ENCODE measurements at places on chromosomes 3 and 15.
A peak's percentile ranks its signal among the peaks of the same experiment; 100 is the strongest.

GRCh38 chr15:70480196-70480856 lies 283.0 kb downstream of the UACA start:
- DNase-seq = peak; percentile 87

GRCh38 chr15:43508991-43509659 lies 8.3 kb upstream of the MAP1A start:
- no peak for DNase-seq

DNA sequence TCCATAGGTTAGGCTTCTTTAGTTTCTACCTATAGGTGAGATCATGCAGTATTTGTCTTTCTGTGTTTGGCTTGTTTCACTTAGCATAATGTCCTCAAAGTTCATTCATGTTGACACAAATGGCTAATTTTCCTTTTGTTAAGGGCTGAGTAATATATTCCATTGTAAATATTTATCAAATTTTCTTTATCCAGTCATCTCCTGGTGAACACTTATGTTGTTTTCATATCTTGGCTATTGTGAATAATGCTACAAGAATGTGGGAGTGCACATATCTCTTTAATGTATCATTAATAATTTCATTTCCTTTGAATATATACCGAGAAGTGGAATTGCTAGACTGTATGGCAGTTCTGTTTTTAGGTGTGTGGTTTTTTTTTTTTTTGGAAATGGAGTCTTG lies 250.9 kb upstream of the SEMA6D start:
- DNase-seq = no peak

GRCh38 chr15:65903296-65904073 lies 34.2 kb downstream of the RAB11A start:
- DNase-seq = no peak

GRCh38 chr15:99614749-99615288 lies 49.0 kb downstream of the MEF2A start:
- no peak for DNase-seq

DNA sequence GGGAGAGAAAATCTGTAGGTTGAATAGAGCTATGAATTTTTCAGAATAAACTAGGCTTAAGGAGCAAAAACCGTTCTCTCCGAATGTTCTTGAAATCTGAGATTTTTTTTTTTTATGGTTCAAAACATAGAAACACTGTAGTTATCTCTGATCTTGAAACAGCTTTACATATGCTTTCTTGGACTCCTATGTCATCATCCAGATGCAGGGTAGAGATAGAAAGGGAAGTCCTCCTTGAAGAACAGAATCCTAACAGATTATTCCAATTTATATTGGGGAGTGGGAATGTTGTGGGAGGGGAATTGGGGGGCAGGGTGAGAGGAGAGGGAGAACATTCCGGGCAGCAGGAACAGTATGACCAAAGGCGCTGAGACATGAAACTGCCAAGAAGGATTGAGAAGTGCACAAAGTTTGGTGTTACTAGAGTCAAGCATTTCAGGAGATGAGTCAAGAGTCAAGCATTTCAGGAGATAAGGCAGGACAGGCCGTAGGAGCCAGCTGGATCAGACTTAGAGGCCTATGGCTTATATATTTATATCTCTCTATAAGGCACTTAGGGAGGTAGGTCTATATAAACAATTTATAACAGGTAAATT lies 21.9 kb upstream of the ST3GAL6 start:
- no peak for DNase-seq

DNA sequence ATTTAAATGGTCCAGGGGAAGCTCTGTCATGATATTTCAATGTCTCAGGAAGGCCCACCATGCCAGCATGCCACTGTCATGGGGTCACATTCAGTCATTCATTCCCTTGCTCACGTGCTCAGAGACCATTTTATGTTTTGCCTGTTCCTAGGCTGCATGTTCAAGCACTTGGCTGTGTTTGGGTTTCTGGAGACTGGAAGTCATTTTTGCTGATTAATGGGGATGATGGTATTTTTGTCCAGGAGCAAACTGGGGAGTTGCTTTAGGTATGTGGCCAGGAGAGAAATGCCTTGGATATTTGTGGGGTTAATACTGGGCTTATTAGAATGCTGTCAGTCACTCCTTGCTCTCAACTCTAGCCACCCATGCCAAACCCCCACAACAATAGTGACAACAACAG lies 303.5 kb downstream of the PTPRG start:
- no peak for DNase-seq

DNA sequence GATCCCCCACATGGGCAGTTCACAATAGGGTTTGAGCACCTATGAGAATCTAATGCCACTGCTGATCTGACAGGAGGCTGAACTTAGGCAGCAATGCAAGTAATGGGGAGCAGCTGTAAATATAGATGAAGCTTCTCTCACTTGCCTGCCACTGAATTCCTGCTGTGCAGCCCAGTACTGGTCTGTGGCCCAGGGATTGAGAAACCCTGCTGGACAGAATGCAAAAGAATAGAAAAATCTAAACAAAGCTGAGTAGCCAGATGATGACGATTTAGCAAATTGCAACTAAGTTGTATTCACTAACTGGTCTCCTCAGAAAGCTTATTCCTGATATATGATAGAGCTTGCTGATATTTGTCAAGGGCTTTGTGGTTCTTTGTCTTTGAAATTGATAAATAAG lies 34.3 kb upstream of the APH1B start:
- DNase-seq = no peak

DNA sequence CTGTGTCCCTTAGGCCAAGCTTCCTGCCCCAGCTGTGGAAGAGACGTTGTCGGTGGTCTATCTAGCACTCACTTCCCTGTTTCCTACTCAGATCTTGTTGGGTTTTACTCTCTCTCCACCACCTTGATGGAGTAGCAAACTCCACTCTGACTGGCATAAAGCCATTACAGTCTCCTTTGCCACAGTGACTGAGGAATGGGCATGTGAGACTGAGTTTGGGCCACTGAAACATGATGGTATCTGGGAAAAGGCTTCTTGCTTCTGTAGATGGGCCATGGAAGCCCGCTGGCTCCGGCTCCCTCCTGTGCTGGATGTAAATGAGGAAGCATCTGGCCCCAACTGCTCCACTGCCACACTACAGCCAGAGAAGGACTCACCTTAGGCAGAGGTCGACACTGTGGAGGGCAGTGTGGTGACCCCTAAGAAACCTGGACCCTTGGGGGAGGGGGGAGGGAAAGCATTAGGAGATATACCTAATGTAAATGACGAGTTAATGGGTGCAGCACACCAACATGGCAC lies 9.4 kb upstream of the CAMK1 start:
- DNase-seq = no peak

DNA sequence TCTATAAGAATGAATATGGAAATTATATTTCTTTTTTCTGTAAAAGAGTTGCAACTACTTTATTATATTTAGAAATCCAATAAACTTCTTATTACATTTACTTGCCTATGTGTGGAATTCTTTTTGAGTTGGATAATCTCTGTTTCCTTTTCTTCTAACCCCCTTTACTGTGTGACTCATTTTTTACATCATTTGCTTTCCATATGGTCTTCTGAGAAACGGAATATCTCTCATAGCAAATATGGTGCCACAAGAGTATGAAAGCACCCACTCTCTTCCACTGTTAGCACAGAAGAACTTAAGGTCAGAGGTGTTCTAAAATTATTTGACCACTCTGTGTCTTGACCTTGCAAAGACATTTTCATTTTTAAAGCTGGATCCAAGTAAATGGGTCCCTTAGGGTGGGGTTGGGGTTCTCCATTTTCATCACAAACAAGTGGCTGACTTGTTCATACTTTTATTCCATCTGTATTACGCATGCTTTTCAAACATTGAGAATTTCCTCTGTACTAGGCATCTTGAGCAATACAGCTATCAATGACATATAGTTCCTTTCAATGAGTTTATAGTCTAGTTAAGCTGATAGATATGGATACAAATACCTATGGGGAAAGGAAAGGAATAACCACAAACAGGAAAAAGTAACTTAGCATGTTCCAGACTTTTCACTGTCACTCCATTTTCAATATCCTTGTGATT lies 281.1 kb upstream of the TPRG1 start:
- DNase-seq = no peak
